Osteoblast (primary cell): ENCODE measurements at places on chromosomes 5 and 9. TPM values are rescaled to one million over a fixed set of nuclear protein-coding genes. Genes with fewer than 3 reads are reported as not detected.

Gene GABRB2
- 0.59 and 0.72 TPM in 2 replicates for total RNA-seq

Gene TPPP
- total RNA-seq = not detected in 2 replicates

Gene GFRA3
- not detected in 2 replicates for total RNA-seq

Gene CCDC107
- total RNA-seq = 10.6 and 15.6 TPM in 2 replicates

Gene DIPK1B
- not detected in 2 replicates for total RNA-seq

Gene IRX2
- 5.3 and 7.2 TPM in 2 replicates for total RNA-seq

Gene SLC25A2
- total RNA-seq = 0.36 and 0.59 TPM in 2 replicates

Gene PCDHGB4
- 14.1 and 15.9 TPM in 2 replicates for total RNA-seq

Gene HAVCR2
- total RNA-seq = 0.59 and 0.72 TPM in 2 replicates

Gene PAEP
- total RNA-seq = not detected in 2 replicates

Gene TPD52L3
- not detected in 2 replicates for total RNA-seq

Gene PCDHB11
- total RNA-seq = 1.1 and 1.8 TPM in 2 replicates
